ENCODE measurements at places on chromosomes 4 and X. TPM values are rescaled to one million over a fixed set of nuclear protein-coding genes. Genes with fewer than 3 reads are reported as not detected.

Gene NMU
- 1.6 TPM for total RNA-seq

Gene PF4V1
- total RNA-seq: not detected

Gene REELD1
- 1.4 TPM for total RNA-seq

Gene REPS2
- total RNA-seq: 19.8 TPM

DNA sequence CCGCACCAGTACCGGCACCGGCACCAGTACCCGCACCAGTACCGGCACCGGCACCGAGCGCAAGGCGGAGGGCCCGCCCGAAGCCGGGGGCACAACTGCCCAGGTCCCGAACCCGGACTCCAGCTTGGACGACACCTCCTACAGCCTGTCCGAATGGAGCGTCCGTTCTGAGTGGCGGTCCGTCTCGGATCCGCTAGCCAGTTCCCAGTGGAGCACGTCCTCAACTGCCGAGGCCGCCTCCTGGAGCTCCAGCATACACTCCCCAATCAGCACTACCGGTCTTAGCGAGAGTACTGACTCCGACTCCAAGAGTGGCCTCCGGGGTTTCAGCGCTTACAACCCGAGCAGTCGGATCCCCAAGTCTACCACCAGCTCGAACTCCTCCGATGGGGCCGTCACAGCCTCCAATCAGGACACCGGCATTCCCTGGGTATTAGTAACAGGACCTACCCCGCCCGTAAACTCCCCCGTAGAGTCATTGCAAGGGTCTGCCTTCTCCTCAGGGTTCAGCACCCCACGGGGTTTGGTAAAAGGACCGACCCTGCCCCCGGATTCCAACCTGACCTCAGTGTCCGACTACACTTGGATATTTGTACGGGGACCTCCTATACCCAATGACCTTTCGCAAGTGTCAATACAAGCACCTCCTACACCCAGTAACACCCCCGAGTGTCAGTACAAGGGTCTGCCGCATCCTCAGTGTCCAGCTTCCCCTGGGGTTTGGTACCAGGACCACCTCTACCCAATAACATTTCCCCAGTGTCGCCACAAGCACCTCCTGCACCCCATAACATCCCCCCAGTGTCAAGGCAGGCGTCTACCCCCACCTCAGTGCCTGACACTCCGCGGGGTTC lies 721 bp upstream of the MAOA start:
- peak; percentile 9 for ATAC-seq
- peak overlapping the region; percentile 78 for H3K4me3 ChIP-seq
- H3K27ac ChIP-seq: peak overlapping the region; percentile 81
